Activated CD8-positive, alpha-beta memory T cell treated with anti-CD3 and anti-CD28 coated beads for 1 hour (primary cell): ENCODE measurements at places on chromosomes 16 and 17.

DNA sequence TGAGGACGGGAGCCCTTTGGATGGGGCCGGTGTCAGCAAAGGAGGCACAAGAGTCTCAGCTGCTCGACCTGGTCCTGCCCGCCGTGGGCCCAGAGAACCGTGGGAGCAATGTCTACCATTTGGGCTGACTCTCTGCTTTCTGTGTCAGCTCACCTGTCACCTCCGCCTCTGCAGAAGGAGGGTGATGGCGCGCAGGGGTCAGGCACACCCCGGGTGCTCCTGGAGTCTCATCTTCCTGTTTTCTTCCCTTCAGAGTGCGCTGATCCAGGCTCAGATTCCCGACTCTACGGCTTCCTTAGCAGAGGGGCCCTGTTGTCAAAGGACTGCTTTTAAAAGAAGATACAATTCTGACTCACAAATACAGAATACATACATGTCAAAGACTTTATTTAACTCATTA is 167.1 kb downstream of the BANP start:
- no peak for DNase-seq

- DNase-seq: no peak
Observed at GRCh38 chr16:59697761-59698160, 963.6 kb upstream of the GOT2 start.

DNA sequence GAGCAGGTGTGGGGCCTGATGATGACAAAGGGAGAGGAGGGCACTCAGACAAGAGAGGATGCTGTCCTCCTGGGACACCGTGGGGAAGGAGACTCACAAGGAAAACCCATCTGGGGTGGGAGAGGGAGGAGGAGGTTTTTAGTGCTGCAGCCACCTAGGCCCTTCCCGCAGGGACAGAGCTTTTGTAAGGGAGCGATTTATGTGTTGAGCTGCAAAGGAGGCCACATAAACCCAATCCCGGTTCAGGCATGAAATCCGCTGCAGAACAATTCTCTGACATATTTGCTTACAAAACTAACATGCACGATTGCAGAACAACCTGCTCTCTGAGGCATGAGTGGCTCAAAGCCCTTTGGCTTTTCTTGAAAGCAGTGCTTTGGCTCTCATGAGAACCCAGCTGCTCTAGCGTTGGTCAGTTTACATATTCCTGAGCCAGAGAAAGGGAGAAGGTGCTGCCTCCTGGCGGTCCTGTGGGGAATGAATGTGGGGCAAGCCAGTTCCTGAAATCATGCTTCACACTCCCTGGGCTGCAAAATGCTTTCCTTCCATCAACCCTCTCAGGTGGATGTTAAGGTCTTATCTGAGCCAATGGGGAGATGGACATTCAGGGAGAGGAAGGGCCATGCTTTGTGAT is 122.4 kb upstream of the NLRP1 start:
- DNase-seq: peak; percentile 6

- DNase-seq: no peak
Observed at GRCh38 chr16:56183266-56183665, 8.0 kb upstream of the GNAO1 start.

DNA sequence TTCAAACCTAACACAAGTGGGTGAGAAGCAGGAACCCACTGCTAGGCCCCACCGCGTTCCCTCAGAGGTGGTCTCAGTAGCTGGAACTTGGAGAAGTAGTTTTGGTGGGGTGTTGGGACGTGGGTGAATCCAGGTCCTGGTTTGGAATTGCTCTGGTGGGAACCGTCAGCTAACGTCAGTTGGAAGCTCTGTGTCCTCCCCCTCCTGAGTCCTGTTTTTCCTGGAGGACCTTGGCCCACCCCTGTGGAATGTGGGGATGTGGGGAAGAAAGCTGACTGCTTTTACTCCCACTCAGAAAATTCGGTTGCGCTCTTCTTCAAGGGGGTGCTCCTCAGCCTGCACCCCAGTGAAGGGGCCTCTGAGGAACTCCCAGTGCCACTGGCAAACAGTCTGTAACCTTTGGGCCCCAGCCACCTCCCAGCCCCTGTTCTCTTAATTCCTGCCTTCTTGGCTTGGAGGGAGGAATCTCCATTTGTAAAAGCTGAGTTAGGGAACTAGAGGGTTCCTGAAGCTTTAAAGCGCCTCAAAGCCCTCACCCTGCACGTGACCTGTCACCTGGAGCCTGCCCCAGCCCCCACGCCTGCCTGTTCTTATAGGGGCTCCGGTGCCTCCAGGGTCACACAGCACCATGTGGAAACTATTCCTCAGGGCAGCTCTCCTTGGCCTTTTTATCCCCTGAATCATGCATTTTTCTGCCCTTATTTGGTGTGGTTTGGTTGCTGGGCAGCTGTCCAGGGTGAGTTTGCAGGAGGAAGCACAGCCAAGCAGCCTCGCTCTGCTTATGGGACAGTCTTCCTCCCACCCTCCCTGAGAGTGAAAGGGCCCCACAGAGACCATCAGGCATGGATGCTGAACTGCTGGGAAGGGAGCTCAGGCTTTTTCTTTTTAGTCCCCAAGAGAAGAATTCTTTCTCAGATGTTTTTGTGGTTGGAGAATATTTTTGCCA is 16.2 kb upstream of the NAGLU start:
- DNase-seq: no peak

DNA sequence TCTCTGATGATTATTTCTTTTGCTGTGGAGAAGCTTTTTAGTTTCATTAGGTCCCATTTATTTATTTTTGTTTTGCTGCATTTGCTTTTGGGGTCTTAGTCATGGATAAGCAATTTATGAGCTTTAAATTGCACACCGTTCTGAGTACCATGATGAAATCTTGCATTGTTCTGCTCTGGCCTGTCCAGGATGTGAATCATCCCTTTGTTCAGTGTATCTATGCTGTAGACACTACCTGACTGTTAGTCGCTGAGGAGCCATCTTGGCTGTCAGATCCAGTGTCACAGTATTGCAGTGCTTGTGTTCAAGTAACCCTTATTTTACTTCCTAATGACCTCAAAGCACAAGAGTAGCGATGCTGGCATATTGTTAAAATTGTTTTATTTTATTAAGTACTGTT is 218.0 kb upstream of the CNTNAP4 start:
- DNase-seq: no peak

- no peak for DNase-seq
Observed at GRCh38 chr17:55303701-55304145, 39.0 kb downstream of the HLF start.

- DNase-seq: no peak
Observed at GRCh38 chr16:56353054-56353921, 72.1 kb downstream of the AMFR start.

- no peak for DNase-seq
Observed at GRCh38 chr16:57600048-57600835, 28.2 kb upstream of the ADGRG1 start.

DNA sequence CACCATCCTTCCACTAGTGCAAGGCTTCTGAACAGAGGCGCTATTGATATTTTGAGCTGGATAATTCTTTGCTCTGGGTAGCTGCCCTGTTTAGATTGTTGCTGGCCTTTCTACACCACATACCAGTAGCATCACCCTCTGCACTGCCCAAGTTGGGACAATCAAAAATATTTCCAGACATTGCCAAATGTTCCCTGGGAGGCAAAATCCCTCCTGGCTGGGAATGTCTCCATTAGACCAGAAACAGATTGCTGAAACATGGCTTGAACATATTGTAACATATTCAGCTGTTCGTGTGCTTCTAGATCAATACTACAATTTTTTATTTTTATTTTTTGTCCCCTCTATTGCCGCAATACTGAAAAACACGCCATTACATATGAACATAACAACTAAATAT is 174.6 kb downstream of the ABCA8 start:
- no peak for DNase-seq

DNA sequence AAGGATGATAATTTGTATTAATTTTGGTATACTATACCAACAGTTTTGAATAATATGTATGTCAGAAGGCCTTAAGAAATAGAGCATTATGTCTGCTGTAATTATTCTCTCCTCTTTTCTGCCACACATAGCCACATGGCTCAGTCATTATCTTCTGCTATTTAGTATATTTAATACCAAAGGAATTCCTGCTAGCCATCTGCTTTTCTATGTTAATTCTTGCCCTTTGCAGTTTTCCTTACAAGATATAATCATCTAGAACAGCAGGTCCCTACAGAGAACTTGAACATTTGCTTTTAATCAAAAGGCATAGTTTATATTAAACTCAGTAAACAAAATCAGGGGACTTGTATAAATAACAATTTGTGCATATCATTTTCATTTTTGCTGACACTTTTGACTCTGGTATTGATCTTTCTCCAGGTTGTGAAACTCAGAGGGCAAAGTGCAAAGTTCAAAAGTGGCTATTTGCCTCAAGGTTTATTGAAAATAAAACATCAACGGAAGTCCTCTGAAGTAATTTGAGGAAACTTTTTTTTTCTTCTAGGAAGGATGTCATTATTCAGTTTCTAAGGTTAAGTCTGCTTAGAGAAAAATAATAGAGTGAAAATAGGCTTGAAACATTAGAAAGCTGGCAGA is 702.0 kb downstream of the KCNJ2 start:
- no peak for DNase-seq

GRCh38 chr16:69410219-69410990 is 14.0 kb upstream of the CYB5B start:
- DNase-seq: no peak

- no peak for DNase-seq
Observed at GRCh38 chr17:63914471-63914870, 3.4 kb upstream of the CSHL1 start.

- DNase-seq: no peak
Observed at GRCh38 chr17:4529533-4530152, 25.5 kb downstream of the MYBBP1A start.

DNA sequence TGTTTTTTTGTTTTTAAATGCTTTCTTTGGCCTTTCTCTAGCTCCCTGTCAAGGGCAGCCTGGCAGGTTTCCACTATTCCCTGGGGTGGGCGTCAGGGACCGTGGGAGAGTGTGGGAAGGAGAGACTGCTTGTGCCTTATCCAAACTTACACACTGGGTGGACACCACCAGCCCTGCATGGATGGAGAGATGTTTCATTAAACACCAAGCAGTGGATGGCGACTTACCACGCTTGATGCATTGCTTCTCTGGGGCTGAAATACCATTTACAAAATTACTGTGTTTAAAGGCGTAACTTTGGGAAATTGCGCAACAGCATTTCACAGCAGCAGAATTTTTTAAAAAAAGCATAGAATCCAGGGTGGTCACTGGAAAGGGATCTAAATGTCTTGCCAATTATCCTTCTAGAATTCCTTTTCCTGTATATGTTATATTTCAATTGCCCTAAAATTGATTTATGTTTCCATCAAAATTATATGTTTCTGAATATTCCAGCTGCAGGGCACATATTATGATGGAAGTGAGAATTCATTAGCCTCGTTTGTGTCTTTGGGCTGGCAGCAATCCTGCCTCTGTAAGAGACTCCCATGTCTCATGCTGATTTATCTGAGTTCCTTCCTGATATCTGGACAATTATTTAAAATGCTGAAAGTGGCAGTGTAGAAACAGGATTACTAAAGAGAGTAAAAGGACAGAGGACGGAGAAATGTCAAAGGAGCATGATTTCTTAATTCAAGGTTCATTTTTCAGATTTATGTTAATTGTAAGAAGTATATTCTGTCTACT is 247.3 kb downstream of the GRIN2A start:
- DNase-seq: no peak

DNA sequence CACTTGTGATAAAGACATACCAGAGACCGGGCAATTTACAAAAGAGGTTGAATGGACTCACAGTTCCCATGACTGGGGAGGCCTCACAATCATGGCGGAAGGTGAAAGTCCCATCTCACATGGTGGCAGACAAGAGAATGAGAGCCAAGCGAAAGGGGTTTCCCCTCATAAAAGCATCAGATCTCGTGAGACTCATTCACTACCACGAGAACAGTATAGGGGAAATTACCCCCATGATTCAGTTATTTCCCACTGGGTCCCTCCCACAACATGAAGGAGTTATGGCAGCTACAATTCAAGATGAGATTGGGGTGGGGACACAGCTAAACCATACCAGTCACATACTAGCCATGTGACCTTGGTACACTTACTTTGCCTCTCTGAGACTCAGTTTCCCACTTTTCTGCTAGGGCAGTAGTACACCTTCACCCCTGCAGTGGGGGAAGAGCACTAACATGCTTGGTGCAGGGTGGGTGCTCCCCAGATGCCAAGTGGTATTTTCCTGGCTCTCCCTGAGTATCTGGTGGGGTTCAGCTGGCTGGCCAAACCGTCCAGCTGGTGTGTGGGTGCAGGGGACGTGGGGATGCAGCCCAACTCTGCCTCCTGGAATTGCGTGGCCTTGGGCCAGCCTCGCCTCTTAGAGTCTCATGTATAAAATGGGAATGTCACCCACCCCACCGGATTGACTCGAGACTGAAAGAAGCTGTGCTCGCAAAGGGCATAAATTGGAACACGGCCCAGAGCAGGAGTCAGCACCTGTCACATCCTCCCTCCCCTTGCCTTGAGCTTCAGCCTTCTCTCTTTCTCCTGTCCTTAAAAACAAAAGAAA is 364.1 kb downstream of the CPPED1 start:
- DNase-seq: no peak

- DNase-seq: no peak
Observed at GRCh38 chr17:41521574-41522261, 3.0 kb upstream of the KRT15 start.

DNA sequence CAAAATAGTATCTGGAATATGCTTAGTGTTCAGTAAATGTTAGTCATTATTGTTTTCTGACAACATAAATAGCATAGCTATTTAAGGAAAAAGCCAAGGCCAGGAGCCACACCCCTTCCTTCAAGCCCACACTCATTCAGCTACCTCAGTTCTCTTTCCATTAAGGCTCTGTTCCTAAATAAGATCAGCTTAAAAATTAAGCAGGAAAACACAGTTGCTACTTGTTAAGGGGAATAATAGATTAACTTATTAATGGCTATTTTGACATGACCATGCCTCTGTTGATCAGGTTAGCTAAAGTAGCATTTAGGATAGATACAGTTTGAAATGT is 158.1 kb downstream of the CHD9 start:
- DNase-seq: no peak

GRCh38 chr16:17351441-17352035 is 119.2 kb downstream of the XYLT1 start:
- DNase-seq: no peak

DNA sequence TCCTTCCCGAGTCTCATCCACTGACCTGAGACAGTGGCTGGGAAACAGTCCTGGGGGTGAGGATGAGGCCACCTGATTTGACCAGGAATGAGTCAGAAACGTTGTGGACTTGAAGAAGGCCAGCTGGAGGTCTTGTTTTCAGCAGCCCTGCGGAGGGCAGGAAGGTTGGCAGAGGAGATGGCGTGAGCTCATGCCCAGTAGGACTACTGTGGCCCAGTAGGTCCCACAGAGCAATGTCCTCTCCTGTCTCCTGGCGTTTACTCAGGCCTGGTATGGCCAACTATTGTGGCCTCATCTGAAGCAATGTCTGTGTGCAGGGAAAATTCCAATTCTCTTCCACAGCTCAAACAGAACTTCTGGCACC is 84.1 kb upstream of the DNAJA2 start:
- DNase-seq: no peak
